CD4-positive, alpha-beta T cell treated with Interleukin-2 at 100 ng/mL for 4 hours (primary cell): ENCODE measurements at places on chromosomes 12 and 14.
A peak's percentile ranks its signal among the peaks of the same experiment; 100 is the strongest.

DNA sequence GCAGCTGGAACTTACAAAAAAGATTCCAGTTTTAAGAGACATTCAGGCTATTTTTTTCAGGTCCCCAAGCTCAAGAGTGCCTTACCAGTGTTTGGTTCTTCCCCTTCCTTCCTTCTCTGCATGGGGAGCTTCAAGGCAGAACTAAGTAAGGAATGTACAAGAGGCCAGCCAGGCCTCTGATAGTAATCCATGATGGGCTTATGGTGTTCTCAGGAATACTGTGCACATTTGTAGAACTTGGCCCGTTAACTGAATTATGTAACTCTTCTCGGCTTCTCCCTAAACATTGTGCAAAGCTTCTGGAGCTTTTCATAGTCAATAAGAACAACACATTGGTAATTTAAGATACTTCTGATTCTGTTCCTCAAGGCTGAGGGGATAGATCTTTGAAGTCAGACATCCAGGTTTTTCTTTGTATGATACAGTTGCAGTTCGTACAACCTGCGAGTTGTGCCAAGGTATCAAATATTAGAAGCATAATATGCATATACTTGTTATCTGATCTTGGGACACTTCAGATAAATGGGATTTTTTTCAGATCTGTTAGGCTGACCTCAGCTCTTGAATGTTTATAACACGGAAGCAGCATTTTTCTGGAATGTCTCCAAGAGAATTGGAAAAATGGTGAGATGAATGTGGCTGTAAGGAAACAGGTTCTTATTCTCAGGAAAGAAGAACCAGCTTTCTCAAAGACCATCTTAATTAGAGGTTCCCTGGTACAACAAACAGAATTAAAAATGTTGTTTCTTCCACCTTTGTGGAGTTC lies 148.6 kb downstream of the ANO4 start:
- DNase-seq, result no peak

GRCh38 chr12:58163021-58163420 lies 221.7 kb downstream of the ATP23 start:
- no peak for DNase-seq

- no peak for DNase-seq
Observed at GRCh38 chr12:14187002-14187401, 178.5 kb upstream of the ATF7IP start.

GRCh38 chr14:92658684-92659083 lies 89.7 kb downstream of the LGMN start:
- no peak for DNase-seq

GRCh38 chr14:104206281-104206904 lies 68.0 kb downstream of the KIF26A start:
- no peak for DNase-seq

GRCh38 chr14:22797017-22797917 lies 18.0 kb downstream of the SLC7A7 start:
- DNase-seq, result no peak

DNA sequence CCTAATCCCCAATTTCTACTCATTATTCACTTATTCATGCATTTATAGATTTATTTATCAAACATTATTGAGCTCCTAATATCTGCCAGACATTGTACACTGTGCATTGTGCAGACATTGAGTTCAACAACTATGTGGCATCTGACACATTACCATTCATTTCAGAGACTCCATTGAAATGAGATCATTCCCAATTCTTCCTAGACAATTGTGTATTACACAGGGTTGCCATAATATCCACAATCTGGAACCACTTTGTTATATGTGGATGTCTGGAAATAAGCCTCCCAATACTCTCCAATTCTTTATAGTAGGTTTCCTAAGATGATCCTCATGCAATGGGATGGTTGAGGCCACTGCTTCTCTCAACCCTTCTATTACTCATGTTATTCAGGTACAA lies 165.0 kb downstream of the OTOGL start:
- no peak for DNase-seq

DNA sequence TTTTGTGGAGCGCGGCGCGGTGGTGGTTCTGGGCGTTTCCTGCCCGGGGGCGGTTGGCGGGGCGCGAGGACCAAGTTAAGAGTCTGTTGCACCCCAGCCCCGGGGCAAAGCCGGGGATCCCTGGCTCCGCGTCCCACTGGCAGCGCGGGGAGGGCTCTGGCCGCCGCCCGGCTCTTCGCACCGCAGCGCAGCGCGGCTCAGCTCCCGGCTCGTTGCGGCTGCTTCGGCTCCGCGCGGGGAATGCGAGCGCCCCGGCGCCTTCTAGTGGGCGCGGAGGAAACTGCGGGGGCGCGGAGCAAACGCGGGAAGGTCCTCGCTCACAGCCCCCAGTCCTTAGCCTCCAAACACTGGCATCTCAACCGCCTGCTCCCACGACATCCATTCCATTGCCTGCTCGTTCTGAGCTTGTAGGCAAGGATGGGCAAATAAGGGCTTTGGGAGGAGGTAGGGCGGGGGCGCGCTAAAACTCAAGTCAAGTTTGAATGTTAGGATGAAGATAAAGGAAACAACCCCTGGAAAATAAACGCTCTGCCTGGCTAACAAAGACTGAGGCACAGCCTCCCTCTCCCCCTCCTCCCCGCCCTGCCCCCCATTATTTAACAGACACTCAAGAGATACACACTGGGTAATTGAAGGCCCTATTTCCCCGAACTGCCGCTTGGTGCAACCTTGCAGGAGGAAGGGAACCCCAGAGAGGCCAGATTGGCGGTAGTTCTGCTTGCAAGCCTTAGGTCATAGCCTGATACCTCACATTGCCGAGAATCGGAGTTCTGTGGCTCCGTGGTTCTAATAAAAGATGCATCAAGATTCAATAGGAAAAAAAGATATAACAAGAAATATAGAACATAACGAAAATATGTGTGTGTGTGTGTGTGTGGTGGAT lies at the start of gene B4GALNT1:
Gene B4GALNT1 (minus strand): TSS at position 244 of the 883 bp plus-strand sequence. CDS start 1,069 bp downstream, outside the sequence.
- DNase-seq, result peak; percentile 59

DNA sequence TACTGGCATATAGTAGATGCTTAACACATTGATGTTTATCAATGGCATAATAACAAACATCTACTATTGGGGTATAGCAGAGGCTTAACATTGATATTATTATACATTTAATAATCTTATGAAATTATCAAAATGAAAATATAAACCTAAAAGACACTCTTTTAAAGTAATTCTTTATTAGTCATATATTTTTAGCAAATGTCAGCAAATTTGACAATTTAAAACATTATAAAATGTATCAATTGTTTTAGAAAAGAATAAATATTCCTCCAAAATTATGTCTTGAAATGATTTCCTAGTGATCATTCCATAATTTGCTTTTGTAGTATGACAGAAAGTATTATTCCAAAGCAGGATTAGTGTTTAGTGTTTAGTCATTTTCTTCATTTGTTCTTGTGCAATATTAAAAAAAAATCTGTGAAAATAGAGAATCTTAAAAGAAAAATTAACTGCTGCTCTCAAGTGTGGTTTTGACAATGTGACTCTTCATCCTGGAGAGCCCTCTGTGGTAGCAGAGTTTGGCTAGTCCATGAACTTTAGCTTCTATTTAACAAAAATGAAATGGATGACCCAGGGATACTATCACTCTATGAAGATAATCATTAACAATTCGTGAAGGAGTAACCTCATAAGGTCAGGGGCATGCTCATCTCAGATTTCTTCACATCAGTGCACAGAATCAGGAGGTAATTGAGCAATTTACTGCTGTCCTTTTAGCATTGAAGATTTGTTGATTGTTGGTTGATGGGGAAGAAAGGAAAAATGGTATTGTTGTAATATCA lies 1018.5 kb downstream of the LRFN5 start:
- no peak for DNase-seq

GRCh38 chr12:122023339-122024131 lies 1.9 kb downstream of the BCL7A start:
- no peak for DNase-seq

DNA sequence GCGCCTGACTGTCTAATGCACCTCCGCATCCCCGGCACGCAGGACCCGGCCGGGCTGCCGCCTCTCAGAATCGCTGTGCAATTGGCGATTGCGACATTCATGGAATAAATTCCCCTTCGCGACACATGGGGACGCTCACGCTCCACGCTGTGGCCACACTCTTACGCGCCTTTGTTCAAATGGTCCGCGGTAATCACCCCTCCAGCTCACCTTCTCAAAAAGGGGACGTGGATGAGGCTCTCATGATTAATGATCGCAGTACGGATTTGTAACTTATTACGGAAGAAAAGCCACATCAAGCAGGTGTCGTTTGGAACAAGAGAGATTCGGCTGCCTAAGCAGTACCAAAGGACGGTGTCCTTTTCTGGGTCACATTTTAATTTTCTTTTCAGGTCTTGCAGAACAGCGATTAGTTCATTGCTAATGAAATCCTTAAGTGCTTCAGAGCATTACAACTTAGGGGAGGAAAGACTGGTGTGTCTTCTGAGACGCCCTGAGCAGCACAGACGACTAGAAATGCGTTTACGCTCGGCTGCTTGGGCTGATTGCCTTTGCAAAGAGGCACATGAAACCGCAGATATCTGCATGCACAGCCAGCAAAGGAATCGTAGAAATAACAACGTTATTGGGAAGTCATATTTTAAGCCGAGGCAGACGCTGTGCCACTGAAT lies 37.3 kb upstream of the ADGRD1 start:
- no peak for DNase-seq

DNA sequence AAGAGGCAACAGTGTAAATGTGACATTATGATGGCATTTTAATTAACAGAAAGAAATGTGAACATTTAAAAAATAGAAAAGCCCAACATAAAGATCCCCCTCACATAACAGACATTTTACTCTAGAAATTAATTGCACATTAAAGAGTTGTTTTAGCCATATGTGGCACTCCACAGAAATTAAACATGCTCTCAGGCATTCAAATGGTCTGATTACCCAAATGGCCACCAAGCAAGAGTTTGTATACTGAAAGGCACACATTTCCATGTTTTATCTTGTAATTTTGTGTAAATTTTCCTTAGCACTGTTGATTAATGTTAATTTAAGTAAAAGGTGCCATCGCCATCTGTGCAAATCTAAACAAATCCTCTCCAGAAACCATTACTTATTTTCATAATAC lies 43.5 kb downstream of the GTF2A1 start:
- DNase-seq, result no peak

- peak; percentile 51 for DNase-seq
Observed at GRCh38 chr12:31897781-31898503, 61.3 kb upstream of the RESF1 start.

- no peak for DNase-seq
Observed at GRCh38 chr12:94831081-94831751, 172.3 kb downstream of the NDUFA12 start.

GRCh38 chr14:53391631-53392285 lies 238.6 kb upstream of the DDHD1 start:
- no peak for DNase-seq

DNA sequence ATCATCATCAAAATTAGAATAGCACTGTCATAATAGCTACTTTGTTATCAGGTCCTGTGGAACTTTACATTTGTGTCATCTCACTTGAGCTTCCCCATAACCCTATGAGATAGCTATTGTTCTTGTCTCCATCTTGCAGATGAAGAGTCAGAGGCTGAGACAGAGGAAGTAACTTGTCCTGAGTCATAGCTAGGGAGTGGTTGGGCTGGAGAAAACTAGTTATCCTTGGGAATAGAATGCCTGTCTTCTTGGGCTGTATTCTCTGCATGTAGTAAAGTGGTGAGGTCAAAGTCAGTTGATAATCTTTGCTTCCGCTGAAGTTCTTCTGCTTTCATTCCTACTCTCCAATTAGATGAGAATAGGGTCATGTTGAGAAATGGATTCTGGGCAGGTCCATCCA lies 117.0 kb downstream of the SMOC1 start:
- no peak for DNase-seq

- no peak for DNase-seq
Observed at GRCh38 chr14:79701371-79701770, 509.9 kb downstream of the DIO2 start.

DNA sequence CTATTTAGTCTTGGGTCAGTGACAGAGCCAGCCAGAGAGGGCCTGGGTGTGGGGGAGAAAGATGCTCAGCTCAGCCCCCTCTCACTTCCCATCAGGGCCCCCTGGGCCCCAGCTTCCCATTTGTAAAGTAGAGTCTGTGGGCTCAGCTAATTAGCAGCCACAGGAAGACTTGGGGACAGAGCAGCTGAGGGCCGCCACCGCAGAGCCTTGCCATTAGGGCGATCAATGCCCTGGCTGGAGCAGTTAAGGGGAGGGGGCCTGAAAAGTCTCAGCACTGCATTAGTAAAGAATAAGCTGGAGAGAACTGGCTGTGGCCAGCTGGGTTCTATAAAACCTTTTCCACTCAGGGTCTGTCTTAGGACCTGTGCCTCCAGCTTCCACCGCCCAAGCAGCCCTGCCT lies 2.7 kb downstream of the PLEKHD1 start:
- DNase-seq, result no peak

DNA sequence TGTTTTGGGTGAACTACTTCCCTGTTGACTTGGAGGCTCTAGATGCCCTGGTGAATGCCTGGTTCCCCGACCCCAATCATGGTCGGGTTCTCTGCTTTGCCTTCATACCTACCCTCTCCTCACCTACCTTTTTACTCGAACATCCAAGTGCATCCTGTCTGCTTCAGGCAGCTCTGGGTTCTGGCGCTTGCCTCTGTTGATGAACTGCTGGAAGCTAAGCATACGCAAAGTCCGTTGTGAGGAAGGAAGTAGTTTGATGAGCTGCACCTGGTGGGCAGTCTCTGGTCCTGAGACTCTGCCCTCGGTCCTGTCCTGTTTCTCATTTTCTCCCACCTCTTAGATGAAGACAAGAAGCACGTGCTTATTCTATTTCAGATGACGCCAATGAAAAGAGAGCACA lies 13.6 kb downstream of the KCNH3 start:
- no peak for DNase-seq

DNA sequence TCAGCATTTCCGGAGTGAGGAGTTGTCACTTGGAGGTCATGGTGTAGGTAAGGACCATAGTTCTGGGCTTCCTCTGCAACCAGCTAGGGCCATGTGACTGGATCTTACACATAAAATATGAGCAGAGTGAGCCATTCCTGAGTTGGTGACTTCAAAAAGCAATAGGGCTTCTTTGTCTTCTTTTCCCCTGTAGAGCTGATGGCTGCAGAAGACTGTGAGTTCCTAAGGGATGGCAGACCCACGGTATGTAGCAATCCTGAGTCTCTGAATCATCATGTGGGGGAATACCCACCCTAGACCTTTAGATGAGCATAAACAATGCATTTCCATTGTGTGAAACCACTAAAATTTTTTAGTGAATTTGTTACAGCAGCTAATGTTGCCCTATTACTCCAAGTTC lies 151.1 kb upstream of the TBX3 start:
- no peak for DNase-seq
